Anterior cingulate cortex (tissue), 58 donors: ENCODE measurements at places on chromosomes 12 and 14.
A peak's percentile ranks its signal among the peaks of the same experiment; 100 is the strongest.

- DNase-seq, result no peak
Observed at GRCh38 chr12:115687094-115687493, 590.4 kb downstream of the MED13L start.

- no peak for DNase-seq
Observed at GRCh38 chr14:52044791-52045522, 23.9 kb downstream of the NID2 start.

DNA sequence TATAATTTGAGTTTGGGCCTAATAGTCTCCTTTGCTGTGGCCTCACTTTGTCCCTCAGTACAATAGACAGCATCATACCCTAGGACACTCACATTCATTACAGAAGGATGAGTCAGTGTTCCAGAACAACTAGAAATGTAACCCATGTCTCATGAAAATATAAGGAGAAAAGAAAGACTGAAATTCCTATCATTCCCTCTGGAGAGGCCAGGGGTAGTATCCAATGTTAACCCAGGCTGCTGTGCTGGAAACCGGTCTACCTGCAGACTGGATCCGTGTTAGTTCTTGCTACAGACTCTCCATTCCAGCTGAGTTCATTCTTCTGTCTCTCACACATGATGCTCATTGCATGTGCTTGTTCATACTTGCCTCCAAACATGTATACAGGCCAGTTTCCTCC, 75.8 kb upstream of the HOXC13 start:
- no peak for DNase-seq

DNA sequence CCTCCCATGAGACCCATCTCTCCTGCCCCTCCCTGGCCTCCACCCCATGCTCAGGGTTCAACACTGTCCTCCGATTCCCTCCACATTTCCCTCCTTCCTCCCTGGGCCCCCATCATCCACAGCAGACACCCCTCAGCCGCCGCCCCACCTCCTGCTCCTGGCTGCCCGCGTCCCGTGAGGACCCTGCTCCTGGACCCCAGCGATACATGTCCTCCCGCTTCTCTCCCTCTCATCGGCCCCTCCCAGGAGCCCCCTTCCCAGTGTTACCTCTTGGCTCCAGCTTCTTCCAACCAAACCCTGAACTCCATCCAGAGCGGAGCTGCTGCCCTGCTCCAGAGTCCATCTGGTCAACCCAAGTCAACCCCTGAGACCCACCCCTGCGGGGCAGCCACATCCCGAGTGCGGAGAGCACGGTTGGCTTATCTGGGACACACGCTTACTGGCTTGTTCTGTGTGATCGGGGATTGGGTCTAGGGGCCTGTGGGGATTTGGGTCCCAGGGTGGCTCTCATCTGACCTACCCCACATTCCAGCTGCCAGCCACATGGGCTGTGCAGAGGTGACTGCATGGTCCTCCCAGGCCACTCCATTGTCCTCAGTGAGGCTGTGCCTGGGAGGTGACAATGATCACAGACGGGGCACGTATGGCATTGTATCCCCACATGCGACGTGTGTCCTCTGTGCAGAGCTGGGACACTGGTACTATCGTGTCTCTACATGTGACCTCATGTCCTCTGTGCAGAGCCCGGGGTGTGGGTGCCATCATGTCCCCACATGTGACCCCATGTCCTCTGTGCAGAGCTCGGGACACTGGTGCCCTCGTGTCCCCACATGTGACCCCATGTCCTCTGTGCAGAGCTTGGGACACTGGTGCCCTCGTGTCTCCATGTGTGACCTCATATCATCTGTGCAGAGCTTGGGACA, 333.6 kb downstream of the ADGRD1 start:
- DNase-seq, result no peak

GRCh38 chr12:27974735-27975221, 2.2 kb upstream of the PTHLH start:
- DNase-seq, result no peak

GRCh38 chr12:25434515-25434914, 118.6 kb downstream of the LMNTD1 start:
- no peak for DNase-seq

DNA sequence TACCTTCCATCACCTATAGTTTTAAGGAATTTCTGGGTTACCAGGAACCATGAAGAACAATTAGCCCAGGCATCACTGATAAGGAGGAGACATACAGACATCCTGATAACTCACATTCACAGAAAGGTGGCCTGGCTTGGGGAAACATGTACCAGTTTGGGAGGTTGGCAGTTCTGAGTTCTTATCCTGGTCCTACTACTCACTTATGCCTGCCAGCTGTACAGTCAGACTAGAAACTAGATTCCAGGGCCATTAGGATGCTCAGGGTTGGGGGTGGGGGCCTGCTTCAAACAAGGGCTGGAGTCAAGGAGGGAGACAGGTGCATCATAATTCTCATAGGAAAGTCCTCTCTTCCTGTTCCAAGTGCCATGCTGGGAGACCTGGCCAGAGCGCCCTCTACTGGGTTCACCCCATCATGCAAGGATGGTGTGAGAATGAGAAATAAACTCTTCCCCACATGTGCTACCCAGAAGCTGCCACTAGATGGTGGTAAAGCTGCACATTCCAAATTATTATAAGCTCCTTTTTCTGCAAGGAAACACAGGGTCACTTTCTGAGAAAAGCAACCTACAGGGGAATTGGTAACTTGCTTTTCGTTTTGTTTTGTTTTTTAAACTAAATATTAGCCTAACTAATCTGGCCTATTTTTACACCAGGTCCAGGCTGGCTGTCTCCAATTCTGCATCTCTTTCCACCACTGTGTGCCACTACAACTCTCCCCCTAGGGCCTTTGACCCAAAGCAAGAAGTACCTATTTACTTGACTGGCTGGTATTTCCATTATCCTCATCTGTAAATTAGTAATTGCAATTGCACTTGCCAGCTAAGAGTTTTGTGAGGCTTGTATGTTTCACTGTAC, 14.5 kb downstream of the OAS2 start:
- peak; percentile 6 for DNase-seq

GRCh38 chr12:115872919-115873357, 404.6 kb downstream of the MED13L start:
- no peak for DNase-seq

GRCh38 chr14:95193081-95193480, 35.8 kb upstream of the DICER1 start:
- no peak for DNase-seq

DNA sequence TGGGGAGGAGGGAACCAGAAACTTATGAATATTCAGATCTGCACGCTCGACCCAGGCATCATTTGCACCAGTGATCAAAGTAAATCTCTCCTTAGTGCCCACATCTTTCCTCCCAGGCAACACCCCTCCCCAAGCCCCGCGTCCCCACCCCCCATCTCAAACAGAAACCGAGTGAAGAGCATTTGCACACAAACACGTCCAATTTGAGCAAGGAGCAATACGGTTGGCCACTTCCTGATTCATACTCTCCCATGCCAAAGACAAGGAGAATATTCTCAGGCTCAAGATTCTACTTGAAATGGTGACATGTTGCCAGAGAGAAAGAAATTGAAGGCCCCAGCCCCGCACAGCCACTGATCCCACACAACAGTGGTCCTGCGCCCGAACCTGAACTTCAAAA, 7.1 kb downstream of the FOXN3 start:
- no peak for DNase-seq

- no peak for DNase-seq
Observed at GRCh38 chr12:176321-177181, 37.4 kb downstream of the SLC6A12 start.

- no peak for DNase-seq
Observed at GRCh38 chr12:20620261-20620660, 74.9 kb upstream of the SLCO1C1 start.

DNA sequence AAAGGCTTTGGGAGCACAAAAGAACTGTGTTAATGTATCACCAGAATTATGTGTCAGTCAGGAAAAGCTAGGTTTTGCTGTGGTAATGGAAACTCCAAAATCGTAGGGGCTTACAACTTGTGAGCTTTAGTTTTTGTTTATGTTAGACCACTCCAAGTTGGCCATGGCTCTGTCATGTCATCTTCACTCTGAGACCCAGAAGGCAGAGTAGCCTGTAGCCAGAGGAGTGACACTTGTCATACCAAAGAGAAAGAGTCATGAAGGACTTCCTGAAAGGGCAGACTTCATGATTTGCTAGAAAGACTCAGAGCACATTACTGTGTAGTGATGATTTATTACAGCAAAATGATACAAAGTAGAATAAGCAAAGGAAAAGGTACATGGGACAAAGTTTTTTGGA, 133.6 kb upstream of the SSTR1 start:
- no peak for DNase-seq

DNA sequence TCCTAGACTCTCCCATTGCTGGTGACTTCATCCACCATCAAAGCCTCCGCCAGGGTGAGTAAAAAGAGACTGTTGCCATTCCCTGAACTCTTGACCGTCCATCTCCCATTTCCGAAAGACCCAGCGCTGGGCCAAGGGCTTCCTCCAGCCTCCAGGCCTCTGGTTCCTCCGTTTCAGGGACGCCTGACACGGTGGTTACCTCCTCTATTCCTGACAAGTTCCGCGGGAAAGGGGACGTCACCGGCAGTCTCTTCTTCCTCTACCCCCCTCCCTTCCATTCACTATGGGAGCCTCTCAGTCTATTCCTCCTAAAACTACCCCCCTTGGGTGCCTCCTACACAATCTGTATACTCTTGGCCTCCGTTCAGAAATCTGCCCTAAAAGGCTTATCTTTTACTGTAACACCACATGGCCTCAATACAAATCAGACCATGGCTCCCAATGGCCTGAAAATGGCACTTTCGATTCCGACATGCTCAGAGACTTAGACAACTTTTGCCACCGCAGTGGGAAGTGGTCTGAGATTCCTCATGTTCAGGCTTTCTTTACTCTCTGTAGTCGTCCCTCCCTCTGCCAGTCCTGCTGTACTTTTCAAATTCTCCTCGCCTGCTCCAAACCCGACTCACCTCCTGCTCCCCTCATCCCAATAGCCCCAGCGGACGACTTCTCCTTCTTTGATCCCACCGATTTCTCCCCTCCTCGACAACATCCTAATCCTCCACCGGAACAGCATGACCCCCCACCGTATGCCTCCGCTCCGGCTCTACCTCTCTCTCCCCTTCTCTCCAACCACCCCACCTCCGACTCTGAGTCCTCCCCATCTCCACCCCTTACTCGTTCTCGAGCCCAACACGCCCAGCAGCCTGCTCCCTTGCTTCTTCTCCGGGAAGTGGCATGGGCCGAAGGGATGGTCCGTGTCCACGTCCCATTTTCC, 70.4 kb downstream of the MOK start:
- DNase-seq, result no peak

- no peak for DNase-seq
Observed at GRCh38 chr14:36870776-36871175, 209.1 kb downstream of the PAX9 start.

GRCh38 chr12:78316136-78316535, 485.4 kb downstream of the NAV3 start:
- no peak for DNase-seq

DNA sequence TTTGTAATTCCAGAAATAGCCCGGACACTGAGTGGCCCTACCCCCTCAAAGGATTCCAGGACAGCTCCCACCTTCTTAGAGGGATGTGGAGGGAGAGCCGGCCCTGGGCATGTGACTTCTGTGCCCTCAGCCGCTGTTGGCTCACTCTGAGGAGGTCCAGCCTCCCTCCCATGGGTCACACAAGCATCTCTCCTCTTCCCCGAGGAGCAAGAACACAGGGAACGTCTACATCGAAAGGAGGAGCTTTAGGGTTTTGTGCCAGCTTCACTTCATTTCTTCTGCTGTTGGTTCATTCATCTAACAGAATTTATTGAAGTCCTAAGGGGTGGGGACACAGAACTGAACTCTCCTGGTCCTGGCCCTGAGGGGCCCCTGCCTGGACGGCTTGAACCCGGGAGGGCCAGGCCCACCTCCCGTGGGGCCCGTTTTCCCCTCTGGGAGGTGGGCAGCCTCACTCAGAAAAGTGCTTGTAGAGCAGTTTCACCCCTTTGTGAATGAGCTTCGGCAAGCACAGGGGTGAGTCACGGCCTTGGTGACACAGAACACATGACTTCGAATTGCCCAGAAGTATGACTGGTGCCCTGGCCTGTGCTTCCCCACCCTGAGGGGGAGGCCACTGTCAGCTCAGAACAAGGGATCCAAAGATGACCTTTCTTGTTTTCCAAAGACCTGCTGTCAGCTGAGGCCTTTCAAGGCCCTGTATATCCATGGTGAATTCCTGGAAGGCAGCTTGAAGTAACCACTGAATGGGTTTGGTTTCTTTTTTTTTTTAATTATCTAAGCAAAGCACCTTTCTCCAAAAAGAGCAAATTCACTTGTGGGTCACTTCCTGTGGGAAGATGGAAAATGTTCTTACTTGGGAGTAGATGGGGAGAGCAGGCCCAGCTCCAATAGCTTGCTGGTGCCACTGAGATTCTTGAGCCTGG, 39.2 kb downstream of the NFKBIA start:
- peak; percentile 22 for DNase-seq

GRCh38 chr12:116441292-116441691, 117.9 kb upstream of the MAP1LC3B2 start:
- no peak for DNase-seq

DNA sequence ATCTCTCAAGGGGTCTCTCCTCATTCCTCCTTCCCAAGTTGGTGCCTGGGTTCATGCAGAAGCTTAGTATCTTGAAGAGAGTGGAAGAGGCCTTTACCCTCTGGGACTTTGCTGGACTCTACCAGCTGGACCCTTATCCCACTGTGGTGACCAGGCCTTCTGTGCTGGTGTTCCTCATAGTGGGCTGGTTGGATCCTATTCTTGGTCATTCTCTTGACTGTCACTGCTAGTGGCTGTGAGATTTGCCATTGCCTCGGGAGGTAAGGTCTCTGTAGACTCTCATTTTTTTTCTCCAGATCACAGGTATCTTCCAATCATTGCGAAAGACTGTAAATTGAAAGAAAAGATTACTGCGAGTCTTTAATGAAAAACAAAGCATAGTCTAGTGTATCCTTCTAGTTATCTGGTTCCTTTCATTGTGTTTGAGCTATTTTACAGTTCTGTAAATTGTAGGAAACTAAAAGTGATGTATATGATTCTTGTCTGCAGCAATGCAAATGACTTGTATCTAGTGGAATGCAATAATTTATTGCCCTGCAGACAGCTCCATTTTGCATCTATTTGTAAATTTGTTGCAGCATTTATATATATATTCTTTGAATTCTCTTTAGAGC, 217.9 kb downstream of the AEBP2 start:
- DNase-seq, result no peak

GRCh38 chr14:91061056-91061887, 831 bp upstream of the RPS6KA5 start:
- DNase-seq, result no peak

- no peak for DNase-seq
Observed at GRCh38 chr12:132477017-132477702, 12.8 kb upstream of the FBRSL1 start.
